ELR (cell line): ENCODE measurements at places on chromosomes 13 and 19.

- DNase-seq = no peak
Measured at GRCh38 chr13:101915755-101916107, 463.3 kb downstream of the ITGBL1 start.

- DNase-seq = peak; percentile 67
Measured at GRCh38 chr13:30021611-30022010, 171.2 kb upstream of the UBL3 start.

GRCh38 chr19:4345342-4346019 lies 2.1 kb downstream of the MPND start:
- no peak for DNase-seq

- peak; percentile 83 for DNase-seq
Measured at GRCh38 chr13:99150575-99151361, 49.9 kb upstream of the UBAC2 start.

- no peak for DNase-seq
Measured at GRCh38 chr13:25394402-25395060, 22.8 kb downstream of the ATP8A2 start.

DNA sequence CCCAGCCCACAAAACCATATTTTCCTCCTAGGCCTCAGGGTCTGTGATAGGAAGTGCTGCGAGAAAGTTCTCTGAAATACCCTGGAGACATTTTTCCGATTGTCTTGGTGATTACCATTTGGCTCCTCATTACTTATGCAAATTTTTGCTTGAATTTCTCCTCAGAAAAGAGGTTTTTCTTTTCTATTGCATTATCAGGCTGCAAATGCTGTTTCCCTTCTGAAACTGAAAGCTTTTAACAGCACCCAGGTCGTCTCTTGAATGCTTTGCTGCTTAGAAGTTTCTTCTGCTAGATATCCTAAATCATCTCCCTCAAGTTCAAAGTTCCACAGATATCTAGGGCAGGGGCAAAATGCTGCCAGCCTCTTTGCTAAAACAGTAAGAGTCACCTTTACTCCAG lies 434.2 kb downstream of the PCDH20 start:
- DNase-seq = no peak

- DNase-seq = no peak
Measured at GRCh38 chr13:30479154-30479882, 13.6 kb upstream of the HMGB1 start.

DNA sequence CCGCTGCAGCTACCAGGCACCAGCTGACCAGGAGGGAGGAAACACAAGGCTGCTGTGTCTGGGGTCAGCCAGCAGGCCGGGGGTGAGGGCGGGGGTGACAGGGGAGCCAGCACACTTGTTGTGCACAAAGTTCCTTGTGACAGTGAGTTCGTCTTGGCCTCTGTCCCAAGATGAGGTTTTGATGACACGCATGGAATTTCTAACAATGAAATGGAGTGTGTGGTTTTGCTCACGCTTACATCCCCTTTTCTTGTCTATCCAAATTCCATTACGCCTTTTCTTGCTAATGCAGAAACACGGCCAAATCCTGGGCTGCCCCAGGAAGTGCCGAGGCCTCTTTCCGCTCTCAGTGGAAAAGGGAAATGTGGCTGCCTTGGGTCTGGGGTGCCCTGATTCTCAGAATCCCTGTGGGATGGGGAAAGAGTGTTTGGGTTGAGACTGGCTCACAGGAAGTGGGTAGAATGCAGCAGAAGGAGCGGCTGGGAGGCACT lies 73.8 kb downstream of the GADD45B start:
- DNase-seq = peak; percentile 78

DNA sequence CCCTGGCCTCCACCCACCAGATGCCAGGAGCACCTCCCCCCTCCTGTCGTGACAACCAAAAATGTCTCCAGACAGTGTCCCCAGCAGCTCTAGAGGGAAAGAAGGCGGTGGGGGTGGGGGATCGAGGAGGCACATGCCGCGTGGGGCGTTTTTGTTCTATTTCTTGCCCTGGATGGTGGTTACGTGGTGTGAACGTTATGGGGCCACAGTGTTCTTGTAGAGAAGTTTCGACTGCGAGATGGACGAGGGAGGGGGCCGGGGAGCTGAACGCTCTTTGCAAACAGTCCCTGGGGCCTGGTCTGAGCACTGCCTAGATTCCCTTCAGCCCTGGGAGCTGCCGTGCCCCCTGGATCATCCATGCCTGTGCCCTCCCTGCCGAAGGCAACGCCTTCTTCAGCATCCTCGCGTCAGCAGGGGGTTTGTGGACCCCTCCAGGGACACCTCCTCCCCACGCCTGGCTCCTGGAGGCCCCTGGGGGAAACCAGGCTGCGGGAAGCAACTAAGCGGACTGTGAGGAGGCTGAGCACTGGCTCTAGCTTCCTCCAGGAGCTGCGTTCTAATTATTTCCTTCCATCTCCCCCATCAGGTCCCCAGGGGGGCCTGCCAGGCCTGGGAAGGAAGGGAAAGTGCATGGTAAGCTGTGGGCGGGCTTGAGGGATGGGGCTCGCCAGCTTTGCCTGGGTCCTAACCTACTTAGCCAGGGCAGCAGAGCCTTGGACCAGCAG lies 131.5 kb downstream of the IER2 start:
- DNase-seq = no peak

GRCh38 chr13:32581177-32581786 lies 5.0 kb upstream of the PDS5B start:
- DNase-seq = peak; percentile 59

DNA sequence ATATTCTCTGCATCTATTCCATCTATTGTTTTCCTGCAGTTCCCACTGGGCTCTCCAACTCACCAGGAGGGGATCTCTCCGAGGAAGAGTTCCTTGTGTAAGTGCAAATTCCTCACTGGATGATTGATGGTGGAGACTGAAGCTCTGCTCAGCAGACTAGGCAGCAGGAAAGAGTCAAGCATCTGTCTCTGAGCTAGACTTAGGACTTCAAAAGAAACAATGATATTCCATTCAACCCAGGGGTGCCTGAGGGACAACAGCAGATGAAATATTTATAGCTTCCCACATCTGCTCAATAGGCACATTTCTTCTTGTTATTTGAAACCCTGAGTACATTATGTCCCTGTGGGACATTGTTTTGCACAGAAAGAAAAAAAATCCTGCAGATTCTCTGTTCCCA lies at the start of the genes OR7A5 and OR7C1:
Gene OR7A5, minus strand, starts transcription at position 175 of the 400 bp plus-strand sequence. CDS start 6,944 bp downstream, outside the sequence.
Gene OR7C1, minus strand, starts transcription at position 175 of the 400 bp plus-strand sequence. CDS start 35,049 bp downstream, outside the sequence.
- DNase-seq = no peak

DNA sequence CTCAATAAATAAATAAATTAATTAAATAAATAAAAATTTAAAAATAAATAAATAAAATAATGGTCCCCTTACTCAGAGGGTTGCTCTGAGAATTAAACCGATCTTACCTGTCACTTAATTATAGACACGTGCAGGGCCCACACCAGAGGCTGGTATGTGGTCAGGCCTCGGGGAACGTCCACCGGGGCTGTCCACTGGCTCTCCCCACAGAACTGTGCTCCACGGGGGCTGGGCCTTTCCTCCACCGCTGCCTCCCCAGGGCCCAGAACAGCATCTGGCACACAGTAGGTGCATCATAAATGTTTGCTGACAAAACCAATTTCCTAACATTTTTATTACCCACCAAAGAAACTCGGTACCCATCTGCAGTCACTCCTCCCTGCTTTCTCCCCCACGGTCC lies 69.2 kb downstream of the CEBPG start:
- no peak for DNase-seq

- DNase-seq = no peak
Measured at GRCh38 chr19:42233106-42233505, 9.3 kb downstream of the GSK3A start.

DNA sequence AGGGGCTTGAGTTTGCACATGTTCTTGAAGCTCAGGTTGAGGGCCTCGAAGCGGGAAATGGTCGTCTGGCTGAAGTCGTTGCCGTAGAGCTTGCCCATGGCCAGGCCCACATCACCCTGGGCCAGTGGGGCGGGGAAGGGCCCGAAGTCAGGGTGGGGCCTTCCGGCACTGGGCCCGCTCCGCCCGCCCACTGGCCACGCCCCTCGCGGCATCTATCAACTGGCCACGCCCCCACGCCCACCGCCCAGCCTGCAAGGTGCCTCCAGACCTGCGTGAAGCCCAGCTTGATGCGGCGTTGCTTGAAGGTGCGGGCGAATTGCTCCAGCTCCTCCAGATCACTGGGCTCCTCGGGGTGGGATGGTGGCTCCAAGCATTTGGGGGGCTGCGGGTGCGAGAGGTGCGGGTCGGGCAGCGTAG lies 19.9 kb downstream of the ZNF574 start:
- DNase-seq = no peak

- no peak for DNase-seq
Measured at GRCh38 chr13:73910733-73911132, 223.5 kb downstream of the KLF12 start.

DNA sequence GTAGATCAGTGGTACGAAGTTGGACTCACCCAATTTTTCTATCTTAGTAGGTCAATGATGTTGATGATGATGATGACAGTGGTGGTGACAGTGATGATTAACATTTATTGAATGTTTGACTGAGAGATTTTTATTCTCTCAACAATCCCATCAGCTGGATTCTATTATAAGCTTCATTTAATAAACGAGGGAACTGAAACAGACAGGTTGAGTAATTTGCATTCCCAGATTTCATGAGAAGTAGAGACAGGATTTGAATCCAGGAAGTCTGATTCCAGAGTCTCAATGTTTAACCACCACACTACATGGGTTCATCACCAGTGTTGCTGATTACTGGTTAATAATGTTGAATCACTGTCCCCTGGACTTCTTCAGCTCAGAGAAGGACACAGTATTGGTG lies 168.9 kb downstream of the FLT1 start:
- DNase-seq = no peak

- DNase-seq = peak; percentile 9
Measured at GRCh38 chr13:85140192-85140591, 659.0 kb downstream of the SLITRK6 start.

- no peak for DNase-seq
Measured at GRCh38 chr13:26465954-26466353, 91.5 kb upstream of the WASF3 start.

GRCh38 chr19:58228585-58229254 lies at the start of gene ZNF544:
Gene ZNF544, plus strand, starts transcription at chr19:58228914. Its CDS starts 15,110 bp downstream, at chr19:58244024.
- DNase-seq = peak; percentile 88

GRCh38 chr19:7926727-7927604 lies 1.0 kb upstream of the CTXN1 start:
- no peak for DNase-seq

DNA sequence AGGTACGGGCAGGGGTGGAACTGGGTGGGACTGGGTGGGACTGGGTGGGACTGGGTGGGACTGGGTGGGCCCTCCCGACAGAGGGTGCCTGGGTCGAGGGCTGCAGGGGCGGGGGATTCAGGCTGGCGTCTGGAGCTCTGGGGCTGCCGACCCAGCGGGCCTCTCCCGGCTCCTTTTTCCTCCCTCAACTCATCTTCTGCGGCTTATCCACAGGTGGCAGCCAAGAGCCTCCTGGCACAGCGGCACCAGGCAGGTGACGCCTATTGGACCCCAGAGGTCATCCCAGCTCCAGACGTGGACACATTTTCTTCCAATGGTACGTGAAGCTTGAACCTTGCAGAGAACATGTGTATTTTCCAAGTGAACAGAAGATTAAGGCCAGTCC lies 533 bp downstream of the ZNF544 start:
- peak; percentile 55 for DNase-seq

- DNase-seq = peak; percentile 23
Measured at GRCh38 chr13:26459276-26460131, 98.0 kb upstream of the WASF3 start.
